ENCODE measurements at places on chromosomes 12 and 14.

DNA sequence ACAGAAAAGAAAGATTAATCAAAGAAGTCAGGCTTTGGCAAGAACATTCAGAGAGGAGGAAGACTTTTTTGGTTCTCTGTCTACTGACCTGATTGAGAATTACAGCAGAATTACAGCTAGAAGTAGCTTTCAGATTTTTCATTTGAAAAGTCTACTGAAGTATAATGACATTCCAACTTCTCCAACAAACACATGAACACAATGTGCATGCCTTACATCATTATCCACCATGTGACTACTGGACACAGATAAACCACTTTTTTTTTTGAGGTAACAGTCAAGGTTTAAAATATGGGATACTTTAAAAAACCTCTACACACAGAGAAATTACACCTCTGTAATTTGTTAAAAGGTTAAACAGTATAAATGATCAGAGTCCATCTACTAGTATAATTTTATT lies 12.3 kb downstream of the BTBD7 start:
- DNase-seq = no peak

DNA sequence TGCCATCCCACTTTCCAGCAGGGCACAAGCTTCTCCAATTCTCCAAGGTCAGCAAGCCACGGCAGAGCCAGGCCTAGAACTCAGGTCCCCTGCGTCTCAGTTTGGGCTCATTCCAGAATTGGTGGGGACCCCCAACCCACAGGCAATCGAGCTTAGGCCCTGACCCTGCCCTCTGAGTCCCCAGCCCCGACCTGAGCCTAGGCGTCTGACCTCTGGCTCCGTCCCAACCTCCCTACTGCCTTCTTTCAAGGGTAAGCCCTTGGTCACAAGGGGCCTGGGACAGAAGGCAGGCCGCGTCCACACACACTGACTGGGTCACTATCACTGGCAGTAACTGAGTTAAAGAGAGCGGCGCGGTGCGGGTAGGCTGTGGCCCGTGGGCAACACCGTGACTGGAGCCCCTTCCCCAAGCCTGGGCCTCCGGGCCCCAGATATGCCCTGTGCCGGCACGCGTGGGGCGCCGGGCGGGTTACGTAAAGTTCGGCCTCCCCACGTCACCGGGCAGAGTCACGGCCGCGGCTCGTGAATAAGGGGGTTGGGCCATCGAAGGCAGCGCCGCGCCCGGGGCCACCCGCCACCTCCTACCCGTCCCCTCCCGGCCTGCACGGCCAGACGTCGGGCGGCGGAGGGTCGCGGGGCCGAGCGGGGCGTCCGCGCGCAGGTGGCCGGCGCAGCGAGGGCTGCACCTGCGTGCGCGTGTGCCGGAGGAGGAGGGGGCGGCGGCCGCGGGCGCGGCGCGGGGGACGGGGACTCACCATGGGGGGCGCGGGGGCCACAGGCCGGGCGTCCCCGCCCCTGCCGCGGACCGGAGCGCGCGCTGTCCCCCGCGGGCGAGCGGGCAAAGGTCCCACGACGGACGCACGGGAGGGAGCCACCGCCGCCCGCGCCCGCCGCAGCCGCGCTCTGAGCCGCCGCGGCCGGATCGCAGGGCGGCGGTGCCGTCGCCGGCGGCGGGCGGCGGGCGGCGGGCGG lies 516 bp downstream of the ANKRD9 start:
- peak; percentile 69 for DNase-seq

- DNase-seq = no peak
Measured at GRCh38 chr14:58281969-58282368, 16.4 kb upstream of the ARID4A start.

DNA sequence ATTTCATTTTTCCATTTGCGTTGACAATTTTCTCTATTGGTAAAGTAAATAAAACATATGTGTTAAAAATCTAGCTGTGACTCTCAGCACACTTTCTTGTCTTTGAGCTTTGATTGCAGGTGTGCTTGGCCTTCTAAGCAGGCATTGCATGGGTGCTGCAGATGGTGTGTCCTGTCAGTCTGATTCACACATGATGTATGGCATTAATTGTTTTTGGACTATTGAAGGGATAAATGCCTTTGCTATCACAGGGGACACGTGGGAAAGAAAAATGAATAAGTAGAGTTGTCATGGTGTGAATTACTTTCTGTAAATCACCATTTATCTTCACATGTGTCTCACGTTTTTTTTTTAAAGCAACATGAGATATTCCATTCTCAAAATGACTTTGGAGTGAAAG lies 211.3 kb upstream of the NAV3 start:
- DNase-seq = no peak

DNA sequence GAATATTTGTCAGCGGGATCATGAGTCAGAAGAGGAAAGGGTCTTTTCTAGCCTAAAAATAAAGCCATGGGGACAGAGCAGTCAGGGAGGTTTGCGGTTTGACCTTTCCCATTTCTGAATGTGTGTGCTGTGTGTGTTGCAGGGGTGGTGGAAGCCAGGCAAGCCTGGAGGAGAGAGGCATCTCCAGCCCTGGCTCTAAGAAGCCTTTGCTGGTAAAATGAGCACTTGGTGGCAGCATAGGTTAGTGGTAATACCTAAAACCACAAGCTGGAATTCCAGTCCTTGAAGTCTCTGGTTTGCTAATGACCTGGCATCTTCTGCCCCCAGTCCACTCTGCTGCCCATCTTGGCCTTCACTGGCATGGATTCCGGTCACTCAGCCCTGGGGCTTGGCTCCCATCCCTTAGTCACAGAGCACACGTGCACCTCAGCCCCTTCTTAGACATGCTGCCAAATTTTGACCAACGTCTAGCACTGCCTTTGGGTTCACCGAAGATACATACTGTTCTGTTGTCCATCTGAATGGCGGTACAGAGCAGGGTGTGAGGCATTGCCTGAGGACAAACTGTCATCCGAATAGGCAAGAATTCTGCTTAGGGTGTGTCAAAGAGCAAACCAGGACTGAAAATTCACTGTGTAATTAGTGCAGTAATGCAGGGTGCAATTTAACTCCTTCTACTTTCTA lies 52.7 kb downstream of the KCNA5 start:
- no peak for DNase-seq

DNA sequence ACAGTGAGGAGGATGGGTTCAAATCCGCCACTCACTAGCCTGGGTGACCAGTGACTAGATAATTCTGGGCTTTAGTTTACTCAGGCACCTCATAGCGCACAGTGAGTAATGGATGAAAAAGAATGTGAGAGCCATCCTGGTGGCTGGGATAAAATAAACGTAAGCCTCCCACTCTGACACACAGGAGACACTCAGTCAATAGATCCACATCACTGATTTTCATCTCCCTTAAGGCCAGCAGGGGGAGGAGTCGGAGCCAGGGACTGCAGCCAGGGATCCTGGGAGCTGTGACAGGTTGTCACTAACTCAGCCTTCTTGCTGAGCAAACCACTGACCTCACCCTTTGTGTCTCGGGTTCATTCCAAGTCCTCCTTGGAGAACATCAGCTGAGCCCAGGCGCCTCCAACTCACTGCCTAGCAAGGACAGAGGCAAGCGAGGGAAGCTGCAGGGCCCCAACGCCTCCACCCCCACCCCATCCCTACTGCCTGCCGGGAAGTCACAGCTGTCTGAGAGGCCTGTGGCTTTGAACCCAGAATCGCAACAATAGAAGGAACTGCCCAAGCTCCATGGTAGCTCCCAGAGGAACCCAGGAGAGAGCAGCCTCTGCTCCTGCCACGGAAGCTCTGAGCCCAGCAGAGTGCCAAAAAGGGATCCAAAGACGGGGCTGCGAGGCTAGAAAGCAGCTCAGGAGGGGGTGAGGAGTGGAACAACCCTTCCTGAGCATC lies 30.7 kb downstream of the PXN start:
- DNase-seq = no peak

DNA sequence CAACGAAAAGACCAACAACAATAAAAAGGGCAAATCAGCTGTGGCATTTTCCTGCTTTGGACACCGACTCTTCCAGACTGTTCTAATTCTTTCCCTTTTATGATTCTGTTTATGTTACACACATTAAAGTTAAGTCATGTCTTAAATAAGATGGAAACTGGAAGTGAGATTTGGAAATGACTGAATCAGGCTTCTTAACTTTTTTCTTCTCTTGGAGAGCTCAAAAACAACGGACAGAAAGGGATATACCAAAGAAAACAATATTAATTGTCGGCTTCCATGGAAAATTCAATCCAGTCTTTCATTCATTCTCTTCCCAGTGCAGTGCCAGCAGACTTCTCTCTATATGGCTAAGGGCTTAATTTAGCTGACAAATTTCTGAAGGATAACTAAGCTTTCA lies 214.9 kb upstream of the DDHD1 start:
- no peak for DNase-seq

- DNase-seq = no peak
Measured at GRCh38 chr14:59427653-59428580, 37.3 kb downstream of the GPR135 start.

DNA sequence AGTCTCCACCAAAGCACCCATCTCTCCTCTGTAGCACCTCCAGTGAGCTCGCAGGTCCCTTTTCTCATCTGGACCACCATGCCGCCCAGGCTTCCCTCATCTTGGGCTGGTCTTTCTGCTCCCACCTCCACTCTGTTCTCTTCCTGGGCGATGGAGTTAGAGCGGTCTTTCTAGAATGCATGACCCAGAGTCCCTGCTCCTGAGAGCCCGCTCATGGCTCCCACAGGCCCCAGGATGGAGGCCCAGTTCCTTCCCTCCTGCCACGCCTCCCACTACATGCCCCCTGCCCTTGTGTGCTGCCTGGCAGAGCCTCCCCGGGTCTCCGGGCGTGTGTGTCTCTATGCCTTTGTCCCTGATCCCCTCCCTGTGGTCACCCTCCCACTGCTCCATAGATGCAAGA lies 100.7 kb upstream of the RTL1 start:
- DNase-seq = no peak

DNA sequence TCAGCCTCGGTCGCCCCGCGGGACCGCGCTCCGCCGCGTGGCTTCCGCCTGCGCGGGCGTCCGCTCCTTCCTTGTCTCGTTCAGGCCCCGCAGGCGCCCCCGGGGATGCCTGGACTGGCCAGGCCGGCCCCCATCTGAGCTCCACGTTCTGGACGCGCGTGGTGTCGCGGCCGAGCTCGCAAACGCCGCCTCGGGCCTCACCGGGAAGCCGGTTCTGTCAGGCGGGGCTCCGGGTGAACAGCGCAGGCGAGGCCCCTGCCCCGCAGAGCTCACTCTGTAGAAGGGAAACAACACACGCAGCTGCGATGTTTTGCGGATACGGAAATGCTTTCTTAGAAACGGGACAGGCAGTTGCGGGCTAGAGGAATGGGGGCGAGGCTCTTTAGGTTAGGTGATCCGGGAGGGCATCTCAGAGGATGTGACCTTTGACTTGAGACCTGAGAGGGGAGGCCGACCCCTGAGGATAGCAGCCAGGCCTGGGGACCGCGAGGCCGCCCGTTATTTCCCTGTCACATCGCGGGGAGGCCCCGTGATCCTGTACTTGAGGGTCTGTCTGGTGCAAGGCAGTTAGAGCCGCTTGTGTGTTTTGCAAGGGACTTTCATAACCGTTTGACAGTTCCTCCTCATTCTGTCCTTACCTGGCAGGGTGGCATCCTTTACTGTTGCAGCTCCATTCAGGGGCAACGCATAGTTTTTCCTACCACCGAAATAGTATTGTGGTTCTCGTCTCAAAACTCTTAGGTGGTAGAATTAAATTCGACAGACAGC lies 584 bp downstream of the VRK1 start:
- peak; percentile 62 for DNase-seq

DNA sequence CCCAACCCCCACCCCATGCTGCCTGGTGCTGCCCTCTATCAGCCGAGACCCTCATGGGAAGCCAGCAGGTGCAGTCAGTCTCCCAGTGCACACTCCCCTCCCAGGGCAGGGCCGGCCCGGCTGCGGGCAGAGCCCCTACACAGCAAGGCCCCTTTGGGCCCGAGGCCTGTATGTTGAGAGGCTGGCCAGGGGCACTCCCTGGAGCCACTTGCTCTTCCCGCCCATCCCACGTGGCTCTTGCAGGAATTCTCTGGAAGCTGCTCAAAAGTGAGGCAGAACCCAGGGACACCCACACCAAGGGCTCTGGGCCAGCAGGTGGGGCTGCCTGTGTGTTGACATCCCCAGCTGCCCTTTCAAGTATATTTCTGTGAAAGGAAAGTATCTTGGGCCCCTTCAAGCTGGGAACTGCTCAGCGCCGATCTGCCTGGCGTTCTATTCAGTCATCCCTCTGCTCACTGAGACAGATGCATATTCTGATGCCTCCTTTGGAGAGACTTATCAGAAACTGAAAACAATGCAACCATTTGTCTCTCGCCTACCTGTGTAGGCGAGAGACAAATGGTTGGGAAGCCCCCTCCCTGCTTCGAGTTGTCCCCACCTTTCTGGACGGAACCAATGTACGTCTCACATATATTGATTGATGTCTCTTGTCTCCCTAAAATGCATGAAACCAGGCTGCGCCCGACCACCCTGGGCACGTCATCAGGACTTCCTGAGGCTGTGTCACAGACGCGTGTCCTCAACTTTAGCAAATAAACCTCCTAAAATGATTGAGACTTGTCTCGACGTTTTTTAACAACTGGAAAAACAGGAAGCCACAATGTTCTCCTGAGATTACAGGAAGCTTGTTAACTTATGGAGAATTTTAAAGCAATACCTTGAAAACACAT lies 6.0 kb downstream of the GPR132 start:
- no peak for DNase-seq

GRCh38 chr12:31205054-31205453 lies 120.9 kb downstream of the SINHCAF start:
- no peak for DNase-seq

DNA sequence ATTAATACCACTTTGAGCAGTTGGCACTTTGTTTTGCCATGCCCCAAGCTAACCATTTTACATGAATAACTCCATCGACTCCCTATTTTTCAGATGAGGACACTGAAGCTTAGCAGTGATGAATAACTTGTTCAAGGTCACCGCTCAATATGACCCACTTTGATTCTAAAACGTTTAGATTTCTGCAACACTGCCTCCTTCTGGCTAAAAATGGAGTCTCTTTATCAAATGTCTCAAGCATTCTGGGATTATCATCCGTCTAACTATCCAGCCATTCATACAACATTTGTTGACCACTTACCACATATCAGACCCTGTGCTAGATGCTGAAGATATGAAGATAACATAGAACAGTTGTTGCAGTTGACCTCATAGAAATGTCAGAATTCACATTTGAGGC lies 298.0 kb downstream of the PPFIA2 start:
- no peak for DNase-seq

- DNase-seq = no peak
Measured at GRCh38 chr12:11658791-11659190, 9.3 kb downstream of the ETV6 start.

GRCh38 chr12:54075974-54076373 lies 22.3 kb downstream of the HOXC4 start:
- DNase-seq = no peak

- DNase-seq = no peak
Measured at GRCh38 chr14:86013641-86014040, 483.7 kb downstream of the FLRT2 start.

GRCh38 chr14:53249059-53249458 lies 95.9 kb upstream of the DDHD1 start:
- DNase-seq = no peak

- no peak for DNase-seq
Measured at GRCh38 chr14:33940561-33941011, 10.3 kb downstream of the EGLN3 start.

Measured in liver (tissue), 10 donors.